ENCODE measurements at places on chromosomes 2 and 18.

DNA sequence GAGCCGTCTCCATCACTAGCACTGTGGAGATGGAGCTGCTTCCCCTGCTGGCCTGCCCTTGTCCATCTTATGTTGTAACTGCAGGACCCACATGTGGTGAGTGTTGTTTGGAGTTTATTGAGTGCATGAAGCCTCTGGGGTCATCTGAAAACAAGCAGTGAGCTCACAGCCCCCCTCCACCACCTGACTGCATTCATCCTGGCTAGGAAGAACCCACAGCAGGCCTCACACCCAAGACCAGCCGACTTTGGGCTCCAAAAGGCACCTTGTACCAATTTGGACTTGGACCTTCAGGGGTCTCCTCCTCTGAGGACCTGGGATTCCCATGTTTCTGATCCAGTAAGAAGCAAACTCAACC is 116.1 kb downstream of the TWIST2 start:
- no peak for DNase-seq

DNA sequence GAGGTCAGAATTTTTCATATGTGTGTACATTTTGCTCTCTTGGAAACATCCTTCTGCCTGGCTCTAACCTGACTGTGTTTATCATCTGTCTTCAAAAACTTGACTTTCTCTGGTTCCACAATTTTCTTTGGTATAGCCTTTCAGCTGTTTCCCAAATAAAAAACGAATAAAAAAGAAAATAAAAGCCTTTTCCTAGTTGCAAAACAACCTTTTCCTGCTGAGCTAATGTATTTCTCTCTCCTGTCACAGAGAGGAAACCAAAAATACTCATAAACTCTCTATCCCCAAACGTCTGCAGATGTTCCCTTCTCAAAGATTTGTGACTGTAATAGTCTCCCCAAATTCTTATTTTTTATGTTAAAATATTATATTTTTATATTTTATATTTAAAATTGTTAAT is 505.3 kb upstream of the SLC39A10 start:
- DNase-seq = no peak

DNA sequence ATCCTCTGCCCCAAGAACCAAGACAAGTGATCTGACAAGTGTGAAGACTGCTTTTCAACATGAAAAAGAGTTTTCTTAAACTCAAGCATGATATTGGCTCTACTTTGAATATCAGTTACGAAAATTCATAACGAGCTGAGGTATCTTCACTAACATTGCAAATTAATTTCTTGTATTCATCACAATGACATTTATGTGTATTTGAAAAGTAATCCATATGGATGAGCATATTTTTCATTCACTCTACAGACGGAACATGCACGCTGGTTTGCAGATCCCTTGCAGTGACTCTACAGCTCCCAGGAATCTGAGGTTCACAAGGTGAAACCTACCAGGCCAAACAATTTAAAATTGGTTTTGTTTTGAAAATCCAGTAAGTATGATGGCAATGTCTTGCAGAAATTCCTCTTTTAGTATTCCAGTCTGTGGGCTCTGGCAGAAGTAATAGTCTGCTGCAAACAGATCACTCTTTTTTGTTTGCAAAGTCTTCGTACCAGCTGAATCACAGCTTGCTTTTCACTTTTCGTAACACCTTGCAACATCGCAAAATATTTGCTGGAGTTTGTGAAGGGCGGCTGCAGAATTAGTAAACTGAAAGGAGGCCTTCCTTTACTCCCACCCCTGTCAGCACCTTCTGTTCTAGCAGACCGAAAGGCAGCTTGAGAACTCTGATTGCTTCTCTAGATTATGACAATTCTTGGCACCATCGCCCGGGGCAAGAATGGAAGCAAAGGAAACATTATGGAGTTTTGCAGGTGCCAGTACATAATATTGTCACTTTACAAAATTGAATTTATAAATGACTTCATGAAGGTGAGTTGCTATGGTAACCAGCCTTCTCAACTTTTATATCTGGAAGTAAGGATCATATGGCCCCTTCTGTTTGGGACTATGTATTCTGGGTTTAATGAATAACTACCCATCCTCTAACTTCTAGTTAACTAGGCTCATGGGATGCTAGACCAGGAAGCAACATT is 168.7 kb downstream of the TMEM247 start:
- no peak for DNase-seq

DNA sequence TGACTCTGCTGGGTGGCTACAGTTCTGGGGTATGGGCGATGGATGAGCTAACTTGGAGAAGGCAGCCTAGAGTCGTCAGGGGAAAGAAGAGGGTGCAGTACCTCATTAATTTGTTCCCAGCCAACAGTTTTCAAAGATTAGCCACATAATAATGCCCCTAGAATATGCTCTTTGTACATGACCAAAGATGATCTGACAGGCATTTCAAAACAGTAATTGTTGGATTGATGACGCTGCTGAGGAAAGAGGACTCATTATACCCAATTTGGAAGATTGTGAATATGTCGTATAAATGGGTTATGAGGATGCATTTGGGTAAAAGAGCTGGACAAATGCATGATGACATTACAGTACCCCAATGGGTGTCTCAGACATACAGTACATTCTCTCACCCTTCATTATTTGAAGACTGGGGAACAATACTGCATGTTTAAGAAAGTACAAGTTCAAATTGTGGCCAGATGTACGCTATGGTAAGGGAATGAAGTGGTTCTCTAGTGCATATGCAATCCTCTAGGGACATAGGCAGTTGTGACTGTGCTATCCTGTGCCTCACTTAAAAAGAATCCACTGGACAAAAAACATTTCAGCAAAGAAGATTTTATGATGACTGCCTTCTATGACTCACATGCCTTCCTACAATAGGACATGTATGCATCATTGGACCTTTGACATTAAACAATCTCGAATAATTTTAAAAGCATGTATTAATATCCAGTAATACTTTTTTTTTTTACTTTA is 233.2 kb downstream of the CNTNAP5 start:
- no peak for DNase-seq

GRCh38 chr18:54453996-54454395 is 96.3 kb downstream of the C18orf54 start:
- DNase-seq = no peak

DNA sequence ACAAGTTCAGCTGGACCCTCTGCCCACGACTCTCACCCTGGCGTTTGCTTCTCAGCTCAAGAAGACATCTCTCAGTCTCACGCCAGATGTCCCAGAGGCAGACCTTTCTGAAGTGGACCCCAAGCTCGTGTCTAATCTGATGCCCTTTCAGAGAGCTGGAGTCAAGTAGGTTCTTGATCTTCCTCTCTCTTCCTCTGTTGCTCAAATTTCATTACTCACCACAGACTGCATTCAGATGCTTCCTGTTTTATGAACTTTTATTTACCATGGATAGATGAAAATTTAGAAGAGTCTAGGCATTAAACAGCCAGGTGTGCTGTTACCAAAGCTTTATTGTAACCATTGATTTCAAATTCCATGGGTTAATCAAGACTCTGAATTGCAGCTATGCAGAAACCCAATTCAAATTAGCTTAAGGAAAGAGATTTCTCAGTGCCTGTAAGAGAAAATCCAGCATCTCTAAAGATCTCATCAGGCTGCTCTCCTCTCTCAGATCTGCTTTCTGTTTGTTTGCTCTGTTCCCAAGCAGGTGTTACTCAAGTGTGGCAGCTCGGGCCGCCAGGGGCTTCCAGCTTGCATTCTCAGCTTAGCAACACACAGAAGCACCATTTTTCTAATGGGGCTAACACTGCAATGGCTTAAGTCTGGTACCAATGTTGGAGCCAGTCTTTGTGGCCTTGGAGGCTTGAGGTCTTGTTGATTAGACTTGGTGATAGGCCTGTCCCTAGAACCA is 16.5 kb downstream of the SMARCAL1 start:
- no peak for DNase-seq

GRCh38 chr2:10086950-10087349 is 6.7 kb upstream of the CYS1 start:
- no peak for DNase-seq

GRCh38 chr2:160214461-160215445 is 14.7 kb upstream of the ITGB6 start:
- peak; percentile 72 for DNase-seq

DNA sequence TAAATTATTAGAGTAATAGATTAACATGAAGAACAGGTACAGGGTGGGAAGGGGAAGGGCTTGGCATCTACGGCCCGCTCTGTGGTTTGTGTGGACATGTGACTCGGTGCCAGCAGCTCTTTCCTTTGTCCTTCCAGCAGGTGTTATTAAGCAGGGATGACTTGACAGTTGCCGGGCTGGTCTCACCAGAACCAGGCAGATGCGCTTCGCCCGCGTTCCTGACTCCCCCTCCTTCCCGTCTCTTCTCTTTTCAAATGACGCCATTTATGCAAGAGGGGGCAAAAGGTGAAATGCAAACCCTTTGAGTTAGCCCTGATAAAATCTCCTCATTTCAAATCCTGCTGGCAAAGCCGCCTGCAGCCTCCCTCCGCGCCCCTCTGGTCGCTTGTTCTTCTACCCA is 38.9 kb upstream of the MGAT4A start:
- no peak for DNase-seq

DNA sequence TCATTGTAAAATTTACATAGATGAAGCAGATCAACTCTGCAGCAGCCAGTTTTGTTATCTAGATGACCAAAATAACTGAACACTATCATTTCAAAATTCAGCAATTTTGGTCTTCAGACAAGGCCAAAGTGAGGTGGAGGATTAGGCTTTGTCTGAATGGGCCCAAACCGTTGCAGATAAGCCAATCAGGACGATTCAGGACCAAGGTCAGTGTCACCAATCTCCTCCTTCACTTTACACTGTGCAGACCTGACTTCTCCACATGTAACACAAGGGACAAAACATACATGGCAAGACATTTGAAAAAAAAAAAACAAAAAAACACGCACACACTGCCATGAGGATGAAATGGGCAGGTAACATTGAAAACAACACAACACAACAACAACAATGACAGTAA is 211.2 kb downstream of the NAPG start:
- DNase-seq = no peak

GRCh38 chr2:238139196-238140039 is 950 bp downstream of the KLHL30 start:
- no peak for DNase-seq

Data from left hindlimb (tissue), 1 donor.